ENCODE measurements at places on chromosomes 4 and X.

GRCh38 chr4:2814627-2815270 lies 21.9 kb downstream of the SH3BP2 start:
- DNase-seq = no peak

DNA sequence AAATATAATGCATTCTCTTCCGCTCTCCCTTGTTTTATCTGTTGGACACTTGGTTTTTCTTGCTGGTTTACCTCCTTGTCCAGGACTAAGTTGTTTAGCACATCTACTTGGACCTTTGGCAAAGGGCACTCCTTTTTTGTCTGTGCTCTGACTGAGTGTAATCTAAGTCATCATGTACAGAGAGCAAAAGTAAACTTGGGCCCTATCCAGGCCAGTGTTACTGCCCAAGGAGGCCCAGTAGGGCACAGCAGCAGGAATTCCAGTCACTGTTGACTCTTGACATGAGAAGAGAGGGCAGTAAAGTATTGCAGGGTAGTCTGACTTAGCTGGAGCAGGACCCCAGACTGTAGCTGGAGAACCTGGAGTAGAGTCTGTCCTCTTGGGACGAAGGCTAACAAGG lies 445.5 kb downstream of the ZIC3 start:
- no peak for DNase-seq

DNA sequence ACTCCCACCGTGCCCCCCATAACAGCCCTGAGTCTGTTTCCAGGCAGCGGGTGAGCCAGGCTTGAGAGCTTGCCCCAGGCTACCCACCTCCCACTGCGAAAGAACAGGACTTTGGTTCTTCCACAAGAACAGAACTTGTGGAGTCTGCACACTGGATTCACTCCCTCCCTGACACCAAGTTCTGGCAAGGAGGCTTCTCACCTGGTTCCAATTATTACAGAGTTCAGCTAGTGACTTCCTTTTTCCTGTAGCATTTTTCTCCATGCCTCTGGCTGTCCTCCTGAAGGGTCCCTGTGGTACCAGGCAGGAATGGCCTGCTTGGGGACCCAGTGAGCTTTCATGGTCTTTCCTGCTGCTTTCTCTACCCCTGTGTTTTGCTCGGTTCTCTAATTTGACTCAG lies 208.6 kb upstream of the SFRP2 start:
- DNase-seq = no peak

DNA sequence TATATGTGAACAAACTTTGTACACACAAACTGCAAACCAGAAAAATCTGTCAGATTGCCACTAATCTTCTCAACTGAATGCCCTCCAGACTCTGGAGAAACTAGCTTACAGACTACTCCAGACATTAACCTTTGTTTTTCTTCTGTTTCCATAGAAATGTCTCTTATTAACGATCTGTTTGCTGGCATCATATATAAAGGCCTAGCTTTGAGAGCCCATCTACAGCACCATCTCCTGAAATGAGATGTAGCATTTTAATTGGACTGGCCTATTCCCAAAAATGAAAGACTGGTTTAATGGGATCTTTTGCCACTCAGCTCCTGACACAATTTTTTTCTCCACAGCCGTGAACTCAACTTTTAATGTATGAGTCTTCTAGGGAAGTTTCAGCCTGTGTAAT lies 266.0 kb upstream of the IL1RAPL1 start:
- no peak for DNase-seq

DNA sequence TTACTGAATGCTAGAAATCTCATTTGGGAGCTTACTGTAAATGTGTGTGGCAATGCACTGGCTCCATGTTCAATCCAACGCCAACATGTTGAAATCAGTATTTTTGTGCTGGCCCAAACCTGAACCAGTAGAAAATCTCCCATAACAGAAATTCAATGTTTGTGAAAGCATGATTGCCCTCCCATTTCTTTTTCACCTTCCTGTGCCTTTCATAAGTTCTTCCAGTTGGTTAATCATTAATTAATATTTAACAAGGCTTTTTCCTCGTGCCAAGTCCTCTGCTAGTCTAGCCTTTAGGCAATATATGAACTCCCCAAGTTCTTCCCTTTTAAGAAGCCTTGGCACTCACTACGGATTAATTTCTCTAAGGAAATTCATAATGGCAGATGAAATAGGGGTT lies 1.3 kb upstream of the PLS3 start:
- no peak for DNase-seq

- peak; percentile 52 for DNase-seq
Measured at GRCh38 chrX:7925867-7926472, 1.2 kb downstream of the PNPLA4 start.

- no peak for DNase-seq
Measured at GRCh38 chr4:42453612-42454011, 56.3 kb downstream of the SHISA3 start.
